Forelimb muscle (tissue), 1 donor: ENCODE measurements at places on chromosomes 6 and 20. TPM values are rescaled to one million over a fixed set of nuclear protein-coding genes. Genes with fewer than 3 reads are reported as not detected.

Gene MDFI
- polyA plus RNA-seq = 41.3 TPM

Gene CCN2
- 27.2 TPM for polyA plus RNA-seq

Gene GMPR
- 66.8 TPM for polyA plus RNA-seq

Gene WFDC5
- not detected for polyA plus RNA-seq

Gene MRAP2
- 26.8 TPM for polyA plus RNA-seq

Gene OR12D1
- polyA plus RNA-seq = not detected

Gene HTR1B
- polyA plus RNA-seq = 0.11 TPM

Gene PLEKHG1
- 11.2 TPM for polyA plus RNA-seq

Gene ENPP1
- polyA plus RNA-seq = 11.3 TPM

Gene DACT2
- polyA plus RNA-seq = 1.6 TPM
